ENCODE measurements at places on chromosomes 13 and 19.

GRCh38 chr13:65292488-65292901 lies 1937.6 kb downstream of the PCDH9 start:
- no peak for DNase-seq
- H3K27ac ChIP-seq = no peak overlapping the region
- no peaks in the 10 kb centered on the region for H3K27me3 ChIP-seq
- H3K4me3 ChIP-seq = no peak overlapping the region
- H3K36me3 ChIP-seq = no peaks in the 10 kb centered on the region

DNA sequence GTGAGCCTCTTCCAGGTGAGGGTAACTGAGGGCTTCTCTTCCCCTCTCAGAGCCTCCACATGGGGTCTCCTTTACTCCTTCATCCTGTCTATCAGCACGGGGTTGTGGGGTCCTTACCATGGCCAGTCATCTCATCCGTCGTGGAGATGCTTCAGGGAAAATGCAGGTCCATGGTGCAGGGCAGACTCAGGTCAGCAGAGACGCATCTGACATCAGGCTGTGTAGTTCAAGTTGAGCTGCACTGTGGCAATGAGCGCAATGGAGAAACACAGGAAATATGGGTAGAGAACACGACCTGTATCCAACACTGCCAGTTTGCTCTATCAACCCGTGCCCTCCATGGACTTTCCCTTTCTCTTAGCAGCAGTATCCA lies 13.9 kb downstream of the LILRA5 start:
- no peaks in the 10 kb centered on the region for H3K36me3 ChIP-seq
- peaks cover 12% of the 10 kb centered on the region for H3K4me1 ChIP-seq
- H3K27me3 ChIP-seq = peaks cover 37% of the 10 kb centered on the region
- DNase-seq = no peak

GRCh38 chr19:39265321-39265916 lies 2.8 kb upstream of the IFNL2 start:
- no peaks in the 10 kb centered on the region for H3K36me3 ChIP-seq
- H3K27ac ChIP-seq = no peak overlapping the region
- H3K4me1 ChIP-seq = no peaks in the 10 kb centered on the region

DNA sequence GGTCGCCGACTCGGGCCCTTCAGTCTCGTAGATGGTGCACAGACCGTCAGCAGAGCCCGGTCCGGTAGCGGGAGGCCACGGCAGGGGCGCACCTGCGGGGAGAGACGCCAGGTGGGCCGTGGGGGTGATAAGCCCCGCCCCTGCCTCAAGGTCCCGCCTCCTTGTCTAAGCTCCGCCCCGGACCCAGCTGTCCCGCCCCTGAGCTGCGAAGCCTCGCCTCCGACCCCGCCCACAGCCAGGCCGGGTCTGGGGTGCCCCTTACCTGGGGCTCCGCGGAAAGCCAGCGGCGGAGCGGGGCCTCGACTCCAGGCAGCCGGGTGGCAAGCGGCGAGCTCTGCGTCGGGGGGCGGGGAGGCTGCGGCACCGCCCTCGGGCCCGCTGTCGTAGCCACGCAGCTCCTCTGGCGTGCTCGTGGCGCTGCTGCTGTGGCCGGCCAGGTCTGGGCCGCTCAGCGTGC lies 4.7 kb downstream of the PRR36 start:
- no peak overlapping the region for H3K27ac ChIP-seq
- H3K4me1 ChIP-seq = peaks cover 41% of the 10 kb centered on the region
- H3K4me3 ChIP-seq = peak overlapping the region; percentile 67
- H3K36me3 ChIP-seq = no peaks in the 10 kb centered on the region

DNA sequence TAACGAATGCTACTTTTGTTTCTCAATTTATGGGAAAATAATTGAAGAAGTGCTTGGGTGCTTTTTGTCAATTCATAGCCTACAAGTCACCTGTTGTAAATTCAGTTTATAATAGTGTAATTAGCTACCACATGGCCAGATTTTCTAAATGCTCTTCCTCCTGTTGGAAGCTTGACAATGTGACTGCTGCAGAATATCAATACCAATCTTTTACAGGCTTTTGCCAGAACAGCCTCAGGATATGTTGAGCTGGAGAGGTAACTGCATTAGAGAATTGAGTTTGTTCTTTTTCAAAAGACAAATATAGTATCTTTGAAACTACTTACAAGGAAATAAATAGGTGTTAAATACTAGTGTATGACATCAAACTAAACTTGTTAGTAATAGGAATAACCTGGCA lies 277.8 kb downstream of the POU4F1 start:
- H3K27ac ChIP-seq = no peak overlapping the region
- no peak overlapping the region for H3K4me3 ChIP-seq
- DNase-seq = no peak
- no peaks in the 10 kb centered on the region for H3K27me3 ChIP-seq
- H3K4me1 ChIP-seq = no peaks in the 10 kb centered on the region

DNA sequence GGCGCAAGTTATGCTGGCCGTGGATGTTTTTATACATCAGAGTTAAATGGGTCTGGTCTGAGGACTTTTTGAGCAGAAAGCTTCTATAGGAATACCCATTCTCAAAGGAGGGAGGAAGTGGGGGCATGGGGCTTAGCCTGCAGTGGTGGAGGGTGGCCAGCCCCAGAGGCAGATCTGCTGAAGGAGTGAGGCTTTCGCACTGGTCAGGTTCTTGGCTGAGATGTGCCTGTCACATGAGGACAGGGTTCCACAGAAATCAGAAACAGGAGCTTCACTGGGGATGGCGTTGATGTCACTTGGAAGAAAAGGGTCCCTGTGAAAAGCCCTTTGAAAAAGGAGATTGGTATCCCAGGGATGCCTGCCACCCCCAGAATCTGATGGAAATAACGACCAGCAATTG lies 100.7 kb upstream of the MCF2L start:
- peaks cover 11% of the 10 kb centered on the region for H3K36me3 ChIP-seq
- no peak overlapping the region for H3K4me3 ChIP-seq
- H3K27ac ChIP-seq = no peak overlapping the region
- peaks cover 20% of the 10 kb centered on the region for H3K4me1 ChIP-seq

DNA sequence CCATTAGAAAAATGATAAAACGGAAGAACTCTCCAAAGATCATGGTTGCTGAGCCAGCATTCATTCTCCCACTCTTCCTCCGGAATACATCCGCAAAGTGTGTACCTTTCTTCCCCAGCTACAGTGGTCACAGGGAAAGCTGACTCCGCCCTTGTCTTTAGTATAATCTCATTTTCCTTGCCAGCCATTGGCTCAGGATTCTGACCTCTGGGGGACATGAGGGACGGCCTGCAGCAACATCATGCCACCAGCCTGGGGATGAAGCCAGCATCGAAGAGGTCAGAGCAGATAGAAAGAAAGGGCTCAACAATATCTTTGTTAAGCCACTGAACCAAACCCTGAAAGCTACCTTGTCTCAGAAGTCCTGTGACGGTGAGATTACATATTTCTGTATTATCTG lies 46.3 kb upstream of the TPP2 start:
- no peak overlapping the region for H3K4me3 ChIP-seq
- no peaks in the 10 kb centered on the region for H3K4me1 ChIP-seq
- DNase-seq = no peak
- H3K27me3 ChIP-seq = peaks cover 8% of the 10 kb centered on the region
- no peaks in the 10 kb centered on the region for H3K36me3 ChIP-seq
- no peak overlapping the region for H3K27ac ChIP-seq
